Stimulated activated CD4-positive, alpha-beta T cell treated with anti-CD3 and anti-CD28 coated beads, Interleukin-12 subunit alpha, Interleukin-12 subunit beta, amount 100 ng/mL, for 4 hours (primary cell): ENCODE measurements at places on chromosomes 16 and 17.

GRCh38 chr17:19744922-19745757 is 3.0 kb downstream of the ALDH3A1 start:
- peak; percentile 84 for DNase-seq

- DNase-seq: no peak
These were observed 9.6 kb upstream of the RNF112 start for GRCh38 chr17:19401321-19402010.

- DNase-seq: no peak
These were observed 56.3 kb upstream of the MTMR4 start for GRCh38 chr17:58570758-58571157.

DNA sequence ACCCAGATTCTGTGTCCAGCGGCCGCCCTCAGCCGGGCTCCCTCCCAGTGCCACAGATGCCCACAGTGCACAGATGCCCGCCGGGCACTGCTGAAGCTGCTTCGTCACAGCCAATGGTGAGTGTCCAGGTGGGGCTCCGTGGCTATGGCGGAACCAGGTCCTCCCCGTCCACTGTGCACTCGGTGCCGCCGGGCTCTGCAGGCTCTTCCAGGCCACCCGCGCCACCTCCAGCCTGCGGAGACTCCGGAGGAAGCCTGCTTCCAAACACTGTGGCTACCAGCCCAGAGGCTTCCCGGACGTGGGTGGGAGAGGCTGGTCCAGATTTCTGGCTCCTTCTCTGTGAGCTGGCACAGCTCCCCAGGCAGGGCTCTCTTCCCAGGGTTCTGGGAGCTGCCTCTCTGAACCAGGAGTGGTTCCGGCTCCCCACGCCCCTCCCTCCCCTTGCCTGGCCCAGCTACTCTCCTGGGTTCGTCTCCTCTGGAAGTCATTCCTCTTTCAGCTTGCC is 2.8 kb upstream of the PYCR1 start:
- DNase-seq: no peak

- DNase-seq: peak; percentile 85
These were observed 41.7 kb upstream of the PRSS54 start for GRCh38 chr16:58336332-58337089.

DNA sequence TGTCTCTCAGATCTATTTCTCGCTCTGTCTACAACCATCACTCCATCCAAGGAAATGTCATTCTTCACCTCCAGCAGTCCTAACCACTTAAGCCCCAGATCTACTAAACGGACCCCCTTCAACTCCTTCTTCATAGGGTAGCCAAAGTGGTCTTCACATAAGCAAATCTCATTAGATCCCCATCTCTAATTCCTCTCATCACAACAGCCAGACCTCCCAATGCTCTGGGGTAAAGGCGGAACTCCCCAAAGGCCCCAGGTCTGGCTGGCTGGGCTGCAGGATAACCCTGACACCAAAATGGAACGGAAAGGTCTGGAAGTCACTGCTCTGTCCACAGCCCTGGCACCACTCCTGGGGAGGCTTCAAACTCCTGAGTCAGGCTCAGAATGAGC is 11.1 kb downstream of the ST3GAL2 start:
- no peak for DNase-seq

- no peak for DNase-seq
These were observed 19.8 kb downstream of the SREBF1 start for GRCh38 chr17:17816831-17817551.

- DNase-seq: no peak
These were observed 937.7 kb downstream of the CDH11 start for GRCh38 chr16:64184156-64184555.

DNA sequence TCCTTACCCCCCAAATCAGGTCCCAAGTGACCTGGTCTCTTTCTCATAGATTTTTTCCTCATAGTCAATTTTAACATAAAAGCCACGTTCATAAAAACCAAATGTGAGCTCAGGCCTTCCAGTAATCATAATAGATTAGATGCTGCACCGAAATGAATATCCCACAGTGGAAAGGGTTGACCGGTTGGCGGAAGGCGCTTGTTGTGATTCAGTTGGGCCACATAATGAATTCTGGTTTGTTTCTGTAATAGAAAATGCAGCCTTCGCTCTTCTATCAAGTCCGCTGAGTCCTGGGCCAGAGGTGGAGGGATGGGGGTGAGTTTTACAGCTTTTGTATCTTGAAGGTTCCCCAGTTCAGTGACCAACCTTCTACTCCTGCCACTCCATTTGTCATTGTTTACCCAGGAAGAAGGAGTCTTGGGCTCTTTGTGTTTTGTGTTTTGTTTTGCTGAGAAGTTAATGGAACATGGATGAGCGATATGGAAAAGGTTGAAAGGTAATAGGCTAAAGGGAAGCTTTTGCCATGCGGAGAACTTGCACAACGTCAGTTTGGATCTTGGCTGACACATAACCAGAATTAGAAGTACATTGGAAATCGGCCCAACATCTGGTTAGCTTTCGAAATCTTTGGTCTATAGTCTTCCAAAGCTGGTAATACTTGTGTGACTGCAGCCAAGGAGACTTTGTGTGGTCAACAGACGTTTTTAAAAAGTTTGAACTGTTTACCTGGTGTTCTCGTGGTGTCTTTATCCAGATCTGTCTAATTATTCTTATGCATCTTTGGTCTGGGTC is 89.5 kb downstream of the CLEC16A start:
- DNase-seq: no peak

GRCh38 chr16:49849037-49849753 is 6.7 kb downstream of the ZNF423 start:
- no peak for DNase-seq

DNA sequence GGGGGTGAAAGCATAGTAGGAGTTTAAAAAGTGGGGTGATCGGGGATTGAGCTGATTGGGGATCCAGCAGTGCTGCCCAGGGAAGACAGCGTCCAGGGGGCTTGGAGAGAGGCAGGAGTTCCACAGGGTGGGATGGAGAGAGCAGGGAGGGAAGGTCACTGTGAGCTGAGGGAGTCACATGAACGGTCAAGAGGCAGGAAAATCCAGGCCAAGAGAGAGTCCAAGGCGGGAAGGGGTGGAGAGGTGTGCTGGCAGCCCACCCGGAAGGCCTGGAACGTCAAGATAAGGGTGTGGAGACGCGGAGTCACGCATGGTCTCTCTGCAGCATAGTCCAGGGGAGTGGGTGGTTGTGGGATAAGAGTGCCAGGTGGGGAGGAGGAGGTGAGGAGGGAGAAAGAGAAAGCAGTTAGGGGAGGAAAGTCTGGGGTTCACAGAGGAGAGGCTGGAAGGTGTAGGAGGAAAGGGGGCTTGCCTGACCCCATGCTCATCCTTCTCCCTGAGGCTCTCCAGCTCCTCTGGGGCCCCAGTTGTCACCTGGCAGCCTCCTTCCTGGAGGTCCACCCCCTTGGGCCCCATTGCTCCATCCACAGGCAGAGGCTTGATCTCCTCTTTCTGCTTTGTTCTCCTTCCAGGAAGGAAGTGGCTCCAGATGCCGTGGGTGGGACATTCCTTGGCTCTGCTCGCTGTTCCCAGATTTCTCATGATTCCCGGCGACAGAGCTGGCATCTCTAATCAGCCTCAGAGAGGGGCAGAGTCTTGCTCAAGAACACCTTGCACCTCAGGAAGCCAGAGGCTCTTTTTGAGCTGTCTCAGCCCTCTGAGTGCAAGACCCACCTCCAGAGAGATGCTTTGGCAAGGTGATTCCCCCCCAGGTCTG is 28.7 kb downstream of the CCR7 start:
- DNase-seq: no peak

- DNase-seq: no peak
These were observed 83.8 kb downstream of the GNAO1 start for GRCh38 chr16:56275076-56275475.

- DNase-seq: peak; percentile 34
These were observed 11.8 kb downstream of the GNAO1 start for GRCh38 chr16:56203052-56203451.

GRCh38 chr17:42704837-42705494 is 22.6 kb downstream of the CNTNAP1 start:
- DNase-seq: no peak

DNA sequence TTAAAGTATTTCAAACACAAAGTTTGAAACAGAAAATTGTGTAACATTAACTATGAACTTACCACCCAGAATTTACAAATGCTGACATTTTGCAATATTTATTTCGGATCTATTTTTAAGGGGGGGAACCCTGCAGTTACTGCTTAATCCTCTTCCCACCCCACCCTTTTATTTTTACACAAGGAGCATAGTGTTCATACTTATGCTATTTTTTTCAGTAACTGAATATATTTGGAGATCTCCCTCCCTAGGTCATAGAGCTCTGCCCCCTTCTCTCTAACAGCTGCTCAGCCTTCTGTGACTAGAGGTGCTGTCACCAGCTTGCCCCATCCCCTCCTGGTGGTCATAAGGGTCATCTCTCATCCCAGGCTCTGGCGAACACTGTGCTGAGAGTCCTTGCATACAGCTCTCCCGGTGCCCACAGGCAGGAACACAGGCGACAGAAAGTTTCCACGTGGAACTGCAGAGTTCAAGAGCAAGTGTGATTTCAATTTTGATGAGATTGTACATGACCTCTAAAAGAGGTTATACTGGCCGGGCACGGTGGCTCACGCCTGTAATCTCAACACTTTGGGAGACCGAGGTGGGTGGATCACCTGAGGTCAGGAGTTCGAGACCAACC is 44.2 kb downstream of the SNX20 start:
- DNase-seq: no peak

GRCh38 chr16:77399066-77399465 is 35.8 kb downstream of the ADAMTS18 start:
- no peak for DNase-seq

- no peak for DNase-seq
These were observed 1.1 kb downstream of the EZH1 start for GRCh38 chr17:42743595-42744282.

- DNase-seq: no peak
These were observed 11.1 kb downstream of the ABR start for GRCh38 chr17:1168533-1169220.

GRCh38 chr16:50224286-50224685 is 42.1 kb upstream of the ADCY7 start:
- no peak for DNase-seq

- DNase-seq: peak; percentile 50
These were observed 755 bp downstream of the PIEZO1 start for GRCh38 chr16:88784074-88784855.

DNA sequence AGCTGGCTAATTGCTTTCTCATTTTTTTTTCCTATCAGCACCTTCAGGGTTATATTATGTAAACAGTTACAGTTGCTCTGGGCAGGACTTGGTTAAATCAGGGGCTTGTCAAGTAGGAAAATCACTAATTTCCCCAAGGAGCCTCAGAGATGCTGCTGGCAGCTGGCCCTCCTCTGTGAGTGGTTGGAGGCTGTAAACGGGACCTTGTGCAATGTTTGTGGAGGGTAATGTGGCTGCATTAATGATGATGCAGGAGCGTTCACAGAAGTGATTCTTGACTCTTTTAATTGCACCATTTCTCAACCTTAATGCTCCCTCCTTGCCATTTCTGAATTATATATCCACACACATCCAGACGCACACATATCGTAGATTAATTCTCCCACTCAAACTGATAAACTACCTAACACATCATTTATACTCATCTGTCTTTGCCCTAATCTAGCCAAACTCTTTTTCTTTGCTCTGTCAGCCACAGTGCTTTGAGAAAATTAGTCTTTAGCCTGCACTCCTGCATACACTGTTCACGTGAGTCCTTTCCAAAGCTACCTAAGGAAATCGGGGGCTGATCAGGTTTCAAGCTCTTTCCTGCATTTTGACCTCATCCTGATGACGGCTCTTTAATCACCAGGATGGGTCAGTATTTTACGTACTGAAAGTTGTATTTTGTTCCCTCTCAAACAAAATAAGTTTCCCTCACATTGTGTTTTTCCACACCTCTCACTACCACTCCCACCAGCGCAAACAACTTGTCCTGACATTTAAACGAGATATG is 154.4 kb upstream of the PIRT start:
- DNase-seq: no peak

GRCh38 chr17:4537451-4538235 is 17.5 kb downstream of the MYBBP1A start:
- no peak for DNase-seq

- DNase-seq: no peak
These were observed 26.2 kb upstream of the FOXK2 start for GRCh38 chr17:82493226-82493781.

DNA sequence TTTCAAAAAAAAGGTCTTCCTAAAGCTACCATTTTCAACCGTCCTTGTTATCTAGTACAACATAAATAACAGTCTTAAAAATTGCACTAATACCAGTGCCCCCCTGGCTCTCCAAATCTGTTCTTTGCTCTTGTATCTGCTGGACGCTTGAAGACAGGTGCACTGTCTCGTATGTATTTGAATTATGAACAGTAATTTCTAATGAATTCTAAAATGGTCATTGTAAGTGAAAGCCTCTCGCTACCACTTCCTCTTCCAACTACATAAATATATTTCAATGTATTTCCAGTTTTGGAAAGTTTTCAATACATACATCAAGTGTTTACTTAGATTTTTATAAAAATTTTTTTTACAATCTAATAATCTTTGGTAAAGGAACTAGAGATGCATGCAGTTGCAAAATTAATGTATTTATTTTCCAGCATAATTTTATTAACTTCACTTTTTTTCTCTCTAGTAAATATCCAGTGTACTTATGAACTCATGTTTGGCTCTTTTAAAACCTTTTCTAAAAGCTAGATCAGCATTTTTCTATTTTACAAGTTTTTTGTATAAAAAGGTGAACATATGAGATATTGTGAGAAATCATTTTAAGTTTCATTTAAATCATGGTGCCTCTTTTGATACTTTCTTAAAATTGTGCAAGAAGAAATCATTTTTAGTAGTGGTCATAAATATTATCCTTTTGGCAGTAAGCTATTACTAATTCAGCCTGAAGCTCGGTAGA is 31.0 kb downstream of the ERCC4 start:
- no peak for DNase-seq

DNA sequence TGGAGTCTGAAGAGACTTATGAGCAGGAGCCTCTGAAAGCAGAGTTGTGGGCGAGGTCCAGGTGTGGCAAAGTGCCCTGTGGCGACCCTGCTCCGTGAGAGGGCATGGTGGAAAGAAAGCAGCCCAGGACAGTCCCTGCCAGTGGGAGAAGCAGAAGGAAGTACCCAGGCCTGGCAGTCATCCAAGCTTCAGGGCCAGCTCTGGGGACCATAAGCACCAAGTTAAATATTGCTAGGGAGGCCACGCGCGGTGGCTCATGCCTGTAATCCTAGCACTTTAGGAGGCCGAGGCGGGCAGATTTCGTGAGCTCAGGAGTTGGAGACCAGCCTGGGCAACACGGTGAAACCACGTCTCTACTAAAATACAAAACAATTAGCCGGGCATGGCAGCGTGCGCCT is 4.9 kb upstream of the ASGR1 start:
- DNase-seq: no peak

- no peak for DNase-seq
These were observed 51.7 kb upstream of the SEC14L1 start for GRCh38 chr17:77089124-77089490.

- no peak for DNase-seq
These were observed 45.2 kb downstream of the MAP1LC3B start for GRCh38 chr16:87437327-87437726.

DNA sequence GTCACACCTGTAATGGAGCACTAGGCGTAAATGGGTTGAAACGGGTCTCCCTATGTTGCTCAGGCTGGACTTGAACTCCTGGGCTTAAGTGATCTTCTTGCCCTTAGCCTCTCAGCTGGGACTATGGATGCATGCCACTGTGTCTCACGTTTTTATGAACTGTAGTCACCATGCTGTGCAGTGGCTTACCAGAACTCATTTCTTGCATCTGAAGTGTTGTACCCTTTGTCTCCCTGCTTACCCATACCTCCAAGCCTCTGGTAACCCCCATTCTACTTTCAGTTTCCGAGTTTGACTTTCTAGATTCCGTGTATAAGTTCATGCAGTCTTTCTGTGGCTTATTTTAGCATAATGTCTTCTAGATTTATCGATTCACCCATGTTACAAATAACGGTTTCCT is 7.7 kb downstream of the PYCARD start:
- DNase-seq: no peak

GRCh38 chr17:55479903-55480302 is 31.3 kb downstream of the SMIM36 start:
- DNase-seq: no peak
